ENCODE measurements at places on chromosomes 7 and 10.

DNA sequence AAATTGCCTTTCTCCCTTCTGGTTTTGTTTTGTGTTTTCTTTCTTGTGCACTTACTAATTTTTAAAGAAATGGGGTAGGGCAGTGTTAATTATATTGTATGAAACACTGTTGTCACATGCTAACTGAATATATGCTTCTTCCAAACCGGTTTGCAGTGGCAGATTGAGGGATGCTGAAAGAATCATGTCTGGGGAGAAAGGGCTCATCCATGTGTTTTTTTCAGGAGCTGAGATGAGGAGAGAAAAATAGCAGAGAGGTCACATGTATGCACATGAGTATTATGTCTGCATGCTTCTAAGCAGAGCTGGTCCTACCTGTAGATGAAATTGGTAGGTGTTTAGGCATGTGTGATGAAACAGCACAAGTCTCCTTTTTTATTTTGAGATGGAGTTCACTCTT, 17.0 kb downstream of the SORCS3 start:
- DNase-seq: no peak

GRCh38 chr10:116287906-116288501, 15.0 kb upstream of the GFRA1 start:
- no peak for DNase-seq

- DNase-seq: no peak
These were observed 34.9 kb upstream of the LOXL4 start for GRCh38 chr10:98302741-98303365.

GRCh38 chr7:29858191-29858951, 52.1 kb downstream of the WIPF3 start:
- no peak for DNase-seq
